Mucosa of descending colon (tissue), 3 donors: ENCODE measurements at places on chromosomes 13 and 19. TPM values are rescaled to one million over a fixed set of nuclear protein-coding genes. Genes with fewer than 3 reads are reported as not detected.
A peak's percentile ranks its signal among the peaks of the same experiment; 100 is the strongest.

Gene ZNF799
- 7.3 TPM for total RNA-seq

GRCh38 chr13:40223585-40223984 is 442.9 kb downstream of the FOXO1 start:
- DNase-seq: no peak

Gene FFAR3
- not detected for total RNA-seq

DNA sequence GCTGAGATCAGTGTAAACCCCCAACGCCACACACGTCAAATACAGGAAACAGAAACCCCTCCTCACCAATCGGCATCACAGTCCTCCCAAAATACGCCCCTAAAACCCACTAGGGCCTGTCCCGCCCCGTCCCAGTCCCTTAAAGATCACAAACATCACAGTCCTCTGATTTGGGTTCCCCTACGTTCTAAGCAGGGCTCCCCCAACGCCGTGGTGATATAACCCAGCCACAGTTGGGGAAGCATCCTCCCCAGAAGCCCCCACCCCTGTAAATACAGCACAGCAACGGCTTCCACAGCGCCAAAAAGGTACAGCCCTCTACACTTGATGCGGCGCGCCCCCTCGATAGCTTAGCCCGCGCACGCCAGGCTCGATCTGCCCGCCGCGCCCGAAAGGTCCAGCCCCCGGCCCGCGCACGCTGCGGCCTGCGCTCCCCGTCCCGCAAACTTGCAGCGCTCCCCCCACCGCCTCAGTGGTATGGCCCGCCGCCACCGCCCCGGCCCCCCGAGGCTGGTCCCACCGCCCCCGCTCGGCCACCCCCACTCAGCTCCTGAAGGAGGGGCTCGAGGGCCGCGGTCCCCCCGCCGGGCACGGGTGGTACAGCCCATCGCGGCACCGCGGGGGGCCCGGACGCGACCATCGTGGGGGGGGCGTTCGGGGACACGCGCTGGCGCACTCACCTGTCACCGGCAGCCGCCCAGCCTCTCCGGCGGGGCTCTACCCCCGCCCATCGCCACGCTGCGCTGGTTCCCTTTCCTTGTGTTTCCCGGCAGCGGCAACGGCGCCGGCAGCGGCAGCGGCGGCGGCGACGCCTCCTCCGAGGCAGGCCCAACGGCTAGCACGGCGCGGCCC is at the start of gene AKT2:
Gene AKT2, minus strand, starts transcription at position 845 of the 852 bp plus-strand sequence. CDS start 20,078 bp downstream, outside the sequence.
- DNase-seq: no peak

Gene CBY2
- not detected for total RNA-seq

DNA sequence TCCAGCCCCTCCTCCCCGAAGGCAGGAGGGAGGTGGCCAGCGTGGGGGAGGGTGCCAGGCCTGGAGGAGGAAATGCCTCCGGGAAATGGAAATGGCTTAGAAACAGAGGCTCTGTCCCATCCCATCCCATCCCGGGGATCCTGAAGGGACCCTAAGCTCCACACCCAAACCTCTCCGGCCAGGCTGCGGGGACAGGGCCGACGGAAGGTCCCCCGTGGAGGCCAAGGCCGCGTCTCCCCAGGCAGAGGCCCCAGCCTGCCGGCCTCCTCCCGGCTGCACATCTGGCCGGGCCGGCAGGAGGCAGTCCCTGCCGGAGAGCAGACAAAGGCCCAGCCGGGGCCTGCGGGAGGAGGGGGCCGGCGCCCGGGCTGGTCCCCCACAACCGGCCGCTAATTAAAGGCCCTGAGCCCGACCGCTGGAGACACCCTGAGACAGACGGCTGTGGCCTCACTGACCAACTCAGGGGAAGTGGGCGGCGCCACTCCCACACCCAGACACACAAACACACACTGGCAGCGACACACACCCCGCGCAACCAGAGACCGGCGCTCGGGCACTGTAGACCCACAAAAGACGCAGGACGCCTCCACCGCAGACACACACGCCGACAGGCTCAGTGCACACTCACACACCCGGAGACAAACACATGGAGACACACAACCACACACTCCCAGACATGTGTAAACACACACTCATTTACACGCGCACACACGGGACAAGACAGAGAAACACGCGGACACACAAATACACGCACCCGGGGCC is 1.1 kb downstream of the ADAMTS10 start:
- no peak for DNase-seq

DNA sequence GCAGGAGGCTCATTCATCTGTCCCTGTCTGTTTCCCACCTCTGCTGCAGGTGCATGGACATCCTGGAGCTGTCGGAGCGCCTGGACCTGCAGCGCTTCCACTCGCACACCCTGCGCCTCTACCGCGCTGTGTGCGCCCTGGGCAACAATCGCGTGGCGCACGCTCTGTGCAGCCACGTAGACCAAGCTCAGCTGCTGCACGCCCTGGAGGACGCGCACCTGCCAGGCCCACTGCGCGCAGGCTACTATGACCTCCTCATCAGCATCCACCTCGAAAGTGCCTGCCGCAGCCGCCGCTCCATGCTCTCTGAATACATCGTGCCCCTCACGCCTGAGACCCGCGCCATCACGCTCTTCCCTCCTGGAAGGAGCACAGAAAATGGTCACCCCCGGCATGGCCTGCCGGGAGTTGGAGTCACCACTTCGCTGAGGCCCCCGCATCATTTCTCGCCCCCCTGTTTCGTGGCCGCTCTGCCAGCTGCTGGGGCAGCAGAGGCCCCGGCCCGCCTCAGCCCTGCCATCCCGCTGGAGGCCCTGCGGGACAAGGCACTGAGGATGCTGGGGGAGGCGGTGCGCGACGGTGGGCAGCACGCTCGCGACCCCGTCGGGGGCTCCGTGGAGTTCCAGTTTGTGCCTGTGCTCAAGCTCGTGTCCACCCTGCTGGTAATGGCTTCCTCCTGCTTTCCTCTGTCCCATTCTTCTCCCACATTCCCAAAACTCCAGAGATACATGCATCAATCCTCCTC is 52.2 kb downstream of the RYR1 start:
- DNase-seq: no peak

Gene SLC10A2
- not detected for total RNA-seq

- peak; percentile 62 for DNase-seq
These were observed 48.9 kb upstream of the EPHX3 start for GRCh38 chr19:15280915-15281683.

DNA sequence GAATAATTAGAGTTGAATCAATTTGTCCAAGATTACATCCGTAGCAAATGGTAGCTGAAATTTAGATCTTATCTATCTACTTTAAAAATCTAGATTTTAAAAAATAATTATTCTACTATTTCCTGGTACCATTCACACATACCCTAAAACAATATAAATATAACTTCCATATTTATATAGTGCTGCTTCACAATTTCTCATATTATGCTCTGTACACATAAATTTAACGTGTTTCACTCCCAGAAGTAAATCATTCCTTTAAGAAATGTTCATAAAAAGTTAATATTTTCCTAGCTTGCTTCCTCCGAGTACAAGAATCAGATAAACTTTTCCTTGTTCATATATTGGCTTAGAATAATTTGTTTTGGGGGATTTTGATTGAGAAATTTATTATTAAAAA is 857.0 kb upstream of the SPRY2 start:
- DNase-seq: no peak

Gene LYPD3
- total RNA-seq: 0.46 TPM

DNA sequence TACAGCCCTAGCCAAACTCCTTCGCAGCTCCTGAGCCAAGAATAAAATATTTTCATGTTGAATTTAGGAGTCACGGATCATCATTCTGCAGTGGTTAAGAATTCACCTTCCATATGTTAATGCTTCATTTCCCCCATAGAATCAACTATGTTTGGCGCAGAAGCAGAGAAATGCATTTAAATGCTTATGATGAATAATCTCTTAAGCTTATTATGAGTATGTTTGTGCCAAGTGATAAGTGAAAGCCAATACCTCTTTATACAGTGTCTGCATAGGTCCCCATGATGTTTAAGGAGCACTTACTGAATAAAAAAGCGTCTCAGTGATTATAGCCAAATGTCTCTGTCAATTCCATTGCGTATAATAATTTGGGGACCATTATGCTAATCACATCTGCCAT is 32.7 kb upstream of the POMP start:
- DNase-seq: no peak

DNA sequence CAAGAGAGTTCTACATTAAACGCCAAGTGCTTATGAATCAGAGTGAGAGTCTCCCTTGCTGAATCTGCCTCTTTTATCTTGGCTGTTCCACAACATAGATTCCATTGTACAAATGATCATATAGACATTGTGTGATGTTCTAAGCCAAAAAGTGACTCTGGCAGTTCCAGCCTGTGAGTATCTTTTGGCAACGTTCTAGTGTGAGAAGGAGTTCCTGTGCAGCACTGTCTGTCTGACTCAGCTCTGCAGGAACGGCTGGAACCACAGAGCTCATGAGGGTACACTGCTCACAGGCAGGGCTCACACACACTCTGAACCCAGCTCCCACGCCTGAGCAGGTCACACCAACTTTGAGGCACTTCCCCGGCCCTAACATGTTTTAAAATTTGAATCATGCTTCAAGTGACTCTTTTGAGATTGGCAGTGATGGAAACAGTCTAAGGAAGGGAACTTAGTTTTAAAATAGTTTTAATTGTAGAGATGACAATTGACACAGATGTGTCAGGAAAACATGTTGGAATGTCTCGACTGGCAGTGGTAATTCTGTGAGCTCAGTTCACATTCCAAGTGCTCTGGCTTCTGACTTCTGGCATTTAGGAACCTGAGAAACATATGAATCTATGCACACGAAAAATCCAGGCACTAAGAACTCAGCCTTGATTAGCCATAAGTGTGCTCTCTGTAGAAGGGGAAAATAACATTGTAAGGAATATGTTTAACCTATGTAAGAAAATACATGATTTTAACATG is 272.0 kb downstream of the UQCRFS1 start:
- DNase-seq: no peak

DNA sequence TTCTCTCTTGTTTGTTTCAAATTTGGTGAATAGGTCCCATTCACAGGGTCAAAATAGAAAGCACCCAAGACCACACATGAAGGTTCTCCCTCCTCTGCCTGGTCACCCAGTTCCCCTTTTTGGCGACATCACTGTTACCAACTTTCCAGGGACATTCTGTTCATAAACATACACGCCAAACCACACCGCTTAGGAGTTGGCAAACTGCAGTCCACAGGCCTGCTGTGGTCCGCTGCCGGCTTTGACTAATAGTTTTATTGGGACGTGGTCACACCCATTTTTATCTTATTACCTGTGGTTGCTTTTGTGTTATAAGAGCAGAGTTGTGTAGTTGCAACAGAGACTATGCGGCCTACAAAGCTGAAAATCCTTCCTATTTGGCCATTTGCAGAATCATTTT is 24.2 kb downstream of the UHRF1 start:
- DNase-seq: peak; percentile 45

GRCh38 chr13:25375727-25376358 is 4.1 kb downstream of the ATP8A2 start:
- DNase-seq: no peak

- no peak for DNase-seq
These were observed 207.5 kb downstream of the SLITRK5 start for GRCh38 chr13:87878706-87879105.

Gene ASPDH
- total RNA-seq: not detected

Gene OSCAR
- total RNA-seq: 1.4 TPM

DNA sequence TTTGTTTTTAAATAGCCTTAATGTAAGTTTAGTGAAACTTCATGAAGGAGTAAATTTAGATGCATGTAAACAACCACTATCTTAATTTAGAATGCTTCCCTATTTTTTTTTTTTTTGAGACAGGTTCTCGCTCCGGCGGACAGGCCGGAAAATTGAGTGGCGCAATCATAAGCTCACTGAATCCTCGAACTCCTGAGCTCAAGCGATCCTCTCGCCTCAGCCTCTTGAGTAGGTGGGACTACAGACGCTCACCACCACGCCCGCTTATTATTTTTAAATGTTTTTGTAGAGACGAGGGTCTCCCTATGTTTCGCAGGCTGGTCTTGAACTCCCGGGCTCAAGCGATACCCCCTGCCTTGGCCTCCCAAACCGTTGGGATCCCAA is 1.6 kb downstream of the TEX30 start:
- DNase-seq: no peak

Gene SIRT2
- 35.8 TPM for total RNA-seq

Gene FAM83E
- total RNA-seq: 175 TPM

DNA sequence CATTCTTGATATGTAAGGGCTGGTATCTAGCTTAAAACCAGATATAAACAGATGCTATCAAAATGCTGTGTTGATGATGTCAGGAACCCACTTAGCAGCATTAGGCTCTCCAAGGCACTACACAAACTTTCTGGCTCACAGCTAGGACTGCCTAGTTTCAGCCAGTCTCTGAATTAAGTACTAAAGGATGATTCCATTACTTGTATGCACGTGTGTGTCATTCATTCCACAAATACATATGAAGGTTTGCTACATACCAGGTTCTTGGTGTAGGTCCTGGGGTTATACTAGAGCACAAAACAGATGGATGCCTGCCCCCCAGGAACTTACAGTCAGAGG is 151.5 kb downstream of the RGCC start:
- DNase-seq: no peak

- no peak for DNase-seq
These were observed 230.1 kb downstream of the KCTD12 start for GRCh38 chr13:76656056-76656455.

DNA sequence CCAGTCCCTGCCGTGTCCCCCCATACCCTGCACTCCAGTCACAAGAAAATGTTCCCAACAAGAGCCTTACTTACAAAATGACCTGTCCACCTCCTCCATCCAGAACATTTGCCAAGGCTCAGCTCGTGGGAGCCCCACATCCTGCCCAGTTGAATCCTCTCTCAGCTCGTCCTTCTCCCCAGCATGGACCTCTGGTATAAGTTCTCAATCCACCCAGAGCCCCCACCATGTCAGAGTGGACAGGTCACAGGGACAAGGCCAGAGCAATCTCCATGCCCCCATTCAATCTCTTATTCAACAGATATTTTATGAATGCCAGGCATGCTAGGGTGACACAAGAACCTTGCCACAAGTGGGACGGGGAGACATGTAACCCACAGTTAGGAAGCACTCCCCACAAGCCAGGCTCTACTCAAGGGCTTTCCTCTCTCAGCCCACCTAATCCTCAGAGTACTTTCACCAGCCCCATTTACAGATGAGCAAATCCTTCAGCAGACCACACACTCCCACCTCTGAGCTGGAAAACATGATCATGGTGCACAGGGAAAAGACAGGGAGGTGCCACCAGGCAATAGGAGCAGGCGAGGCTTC is 15.1 kb downstream of the DEDD2 start:
- DNase-seq: no peak

Gene RPS28
- 1,101 TPM for total RNA-seq

GRCh38 chr13:38444904-38445303 is 95.3 kb downstream of the UFM1 start:
- DNase-seq: no peak

GRCh38 chr13:39599842-39600241 is 3.2 kb downstream of the LHFPL6 start:
- DNase-seq: no peak

Gene ZNF230
- total RNA-seq: 3.2 TPM

- DNase-seq: no peak
These were observed 17.9 kb upstream of the EPHX3 start for GRCh38 chr19:15249972-15250639.

GRCh38 chr19:2759362-2759761 is 19.5 kb upstream of the SLC39A3 start:
- DNase-seq: no peak

Gene ZNF468
- total RNA-seq: 33.2 TPM

Gene U2AF2
- total RNA-seq: 163 TPM

GRCh38 chr13:74074723-74075122 is 59.5 kb downstream of the KLF12 start:
- DNase-seq: no peak
